Left forelimb (tissue), 1 donor: ENCODE measurements at places on chromosomes 4 and X.

- no peak for DNase-seq
Measured at GRCh38 chr4:156168288-156168687, 214.6 kb upstream of the CTSO start.

GRCh38 chr4:156811963-156812362 lies 159.6 kb downstream of the PDGFC start:
- no peak for DNase-seq

GRCh38 chrX:154821523-154821922 lies 12.9 kb downstream of the SMIM9 start:
- no peak for DNase-seq

DNA sequence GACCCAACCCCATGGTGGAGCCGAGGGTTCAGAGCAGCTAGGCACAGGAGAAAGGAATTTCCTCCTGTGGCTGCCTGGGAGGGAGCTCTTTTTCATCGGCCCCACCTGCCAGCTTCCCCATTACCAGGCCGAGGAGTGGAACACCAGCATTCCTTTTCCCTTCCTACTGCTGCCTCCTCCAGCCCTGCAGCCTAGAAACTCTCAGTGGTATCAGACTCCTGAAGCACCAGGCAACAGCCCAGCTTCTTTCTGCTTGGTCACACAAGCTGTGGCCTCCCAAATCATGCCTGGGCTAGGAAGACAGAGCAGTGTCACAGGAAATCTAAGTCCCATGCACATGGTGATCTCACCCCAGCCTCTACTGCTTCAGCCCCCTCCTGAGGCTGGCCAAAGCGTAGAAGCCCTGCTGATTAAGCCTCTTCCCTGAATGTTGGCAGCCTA lies 30.1 kb downstream of the RTL5 start:
- DNase-seq, result no peak

- no peak for DNase-seq
Measured at GRCh38 chr4:10721616-10722015, 37.0 kb upstream of the CLNK start.

- DNase-seq, result no peak
Measured at GRCh38 chr4:145912376-145912775, 26.2 kb downstream of the ZNF827 start.

DNA sequence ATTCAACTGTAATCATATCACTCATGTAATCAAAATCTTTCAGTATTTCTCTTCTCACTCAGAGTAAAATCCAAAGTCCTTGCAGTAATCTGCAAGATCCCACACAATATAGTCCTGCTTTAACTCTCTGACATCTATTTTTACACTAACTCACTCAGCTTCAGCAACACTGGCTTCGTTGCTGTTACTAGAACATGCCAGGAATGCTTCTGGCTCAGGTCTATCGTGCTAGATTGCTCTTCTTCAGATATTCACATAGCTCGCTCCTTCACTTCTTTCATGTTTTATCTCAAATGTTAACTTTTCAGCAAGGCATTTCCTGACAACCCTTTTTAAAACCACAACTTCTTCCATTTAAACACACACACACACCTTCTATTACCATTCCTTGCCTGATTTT lies 331.7 kb upstream of the HTR2C start:
- DNase-seq, result no peak

- DNase-seq, result no peak
Measured at GRCh38 chrX:25925946-25926345, 212.2 kb upstream of the MAGEB18 start.
